ENCODE measurements at places on chromosomes 6 and 20.

DNA sequence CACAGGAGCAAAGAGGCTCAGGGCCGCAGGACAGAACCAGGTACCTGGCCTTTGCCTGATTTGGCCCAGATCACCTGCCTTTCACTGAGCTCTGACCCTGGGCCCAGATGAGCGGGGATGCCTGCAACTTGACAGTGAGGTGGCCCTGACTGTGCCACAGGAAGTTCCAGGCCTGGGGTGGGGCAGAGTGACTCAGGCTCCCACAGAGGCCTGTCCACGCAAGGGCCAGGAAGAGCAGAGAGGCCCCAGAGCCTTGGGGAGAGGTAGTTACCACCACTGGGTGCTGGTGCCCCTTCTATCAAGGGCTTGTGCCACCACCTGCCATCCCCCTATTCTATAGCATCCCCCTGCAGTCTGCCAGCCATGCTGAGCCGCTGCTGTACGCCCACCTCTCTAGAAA, 4.1 kb upstream of the NOL4L start:
- DNase-seq = no peak

DNA sequence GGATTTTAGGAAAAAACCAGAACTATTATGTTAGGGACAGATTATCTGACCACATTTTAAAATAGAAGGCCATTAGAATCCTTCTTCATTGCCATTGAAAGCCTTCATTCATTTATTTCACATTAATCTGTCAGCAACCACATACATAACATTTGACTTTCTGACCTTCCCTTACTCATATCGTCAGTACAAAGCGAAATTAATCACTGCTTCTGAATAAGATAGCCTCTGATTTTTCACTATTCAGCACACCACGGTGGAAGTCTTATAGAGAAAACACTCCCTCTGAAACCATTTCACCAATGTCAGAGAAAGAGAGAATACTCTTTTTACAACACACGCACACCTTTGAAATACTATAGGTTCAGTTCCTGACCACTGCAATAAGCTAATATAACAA, 442.5 kb upstream of the ID4 start:
- peak; percentile 57 for DNase-seq

- DNase-seq = no peak
These were observed 103.6 kb upstream of the SCGN start for GRCh38 chr6:25548451-25548850.

DNA sequence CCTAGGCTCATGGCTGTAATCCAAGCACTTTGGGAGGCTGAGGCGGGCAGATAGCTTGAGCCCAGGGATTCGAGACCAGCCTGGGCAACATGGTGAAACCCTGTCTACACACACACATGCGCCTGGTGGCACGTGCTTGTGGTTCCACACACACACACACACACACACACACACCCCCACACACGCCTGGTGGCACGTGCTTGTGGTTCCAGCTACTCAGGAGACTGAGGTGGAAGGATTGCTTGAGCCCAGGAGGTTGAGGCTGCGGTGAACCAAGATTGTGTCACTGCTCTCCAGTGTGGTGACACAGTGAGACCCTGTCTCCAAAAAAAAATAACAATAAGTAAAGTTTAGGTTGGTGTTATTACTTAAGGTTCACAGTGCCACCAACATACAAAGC, 165.8 kb downstream of the ZFAND3 start:
- no peak for DNase-seq

DNA sequence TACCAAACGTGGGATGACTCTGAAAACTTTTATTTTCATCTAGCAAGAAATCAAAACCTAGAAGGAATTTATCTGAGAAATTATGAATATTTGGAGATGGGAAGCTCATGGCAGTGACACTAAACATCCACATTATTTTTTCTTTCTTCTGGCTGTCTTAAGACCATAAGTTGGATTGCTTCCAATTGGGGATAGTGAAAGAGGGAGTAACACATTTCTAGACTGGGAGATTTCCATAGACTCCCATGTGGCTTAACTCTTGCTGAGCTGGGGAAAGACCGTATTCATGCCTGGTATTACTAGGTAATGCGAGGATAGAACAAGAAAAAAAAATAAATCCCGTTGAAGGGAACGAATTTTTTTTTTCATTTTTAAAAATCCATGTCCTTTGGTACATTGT, 120.0 kb downstream of the UTRN start:
- peak; percentile 15 for DNase-seq

DNA sequence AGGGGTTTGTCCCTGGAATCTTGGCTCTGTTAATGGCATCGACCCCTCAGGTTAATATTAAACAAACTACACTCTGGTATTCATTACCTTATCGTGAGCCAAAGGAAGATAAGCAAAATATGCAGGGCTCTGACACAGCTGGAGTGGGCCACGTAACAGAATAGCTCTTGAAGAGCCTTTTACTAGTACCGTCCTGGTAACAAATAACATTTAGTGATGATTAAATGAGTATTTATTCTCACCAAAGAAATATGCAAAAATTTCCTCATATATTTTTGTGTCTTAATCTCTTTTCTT, 20.1 kb upstream of the UTRN start:
- DNase-seq = no peak

GRCh38 chr20:39674842-39675241, 712.7 kb downstream of the DHX35 start:
- DNase-seq = no peak

DNA sequence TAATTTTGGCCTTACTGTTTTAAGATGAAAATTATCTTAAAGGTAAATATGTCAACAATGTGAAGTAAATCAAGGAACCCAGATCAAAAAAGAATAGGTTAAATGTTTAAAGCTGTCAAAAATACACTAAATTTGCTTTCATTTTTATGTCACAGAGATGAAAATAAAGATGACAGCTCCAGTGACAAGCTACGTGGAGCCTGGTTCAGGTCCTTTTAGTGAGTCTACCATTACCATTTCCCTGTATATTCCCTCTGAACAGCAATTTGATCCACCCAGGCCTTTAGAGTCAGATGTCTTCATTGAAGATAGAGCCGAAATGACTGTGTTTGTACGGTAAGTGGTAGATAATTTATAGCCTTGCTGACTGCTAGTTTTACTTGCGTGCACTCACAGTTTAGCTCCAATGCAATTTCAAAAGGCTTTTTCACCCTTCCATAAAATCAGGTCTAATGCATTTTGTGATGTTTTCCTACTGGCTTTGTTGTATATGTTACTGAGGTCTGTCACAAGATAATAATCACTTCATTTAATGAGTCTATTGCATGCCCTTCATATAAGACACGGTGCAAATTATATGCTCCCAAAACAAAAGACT, 1.9 kb downstream of the HEBP2 start:
- no peak for DNase-seq

DNA sequence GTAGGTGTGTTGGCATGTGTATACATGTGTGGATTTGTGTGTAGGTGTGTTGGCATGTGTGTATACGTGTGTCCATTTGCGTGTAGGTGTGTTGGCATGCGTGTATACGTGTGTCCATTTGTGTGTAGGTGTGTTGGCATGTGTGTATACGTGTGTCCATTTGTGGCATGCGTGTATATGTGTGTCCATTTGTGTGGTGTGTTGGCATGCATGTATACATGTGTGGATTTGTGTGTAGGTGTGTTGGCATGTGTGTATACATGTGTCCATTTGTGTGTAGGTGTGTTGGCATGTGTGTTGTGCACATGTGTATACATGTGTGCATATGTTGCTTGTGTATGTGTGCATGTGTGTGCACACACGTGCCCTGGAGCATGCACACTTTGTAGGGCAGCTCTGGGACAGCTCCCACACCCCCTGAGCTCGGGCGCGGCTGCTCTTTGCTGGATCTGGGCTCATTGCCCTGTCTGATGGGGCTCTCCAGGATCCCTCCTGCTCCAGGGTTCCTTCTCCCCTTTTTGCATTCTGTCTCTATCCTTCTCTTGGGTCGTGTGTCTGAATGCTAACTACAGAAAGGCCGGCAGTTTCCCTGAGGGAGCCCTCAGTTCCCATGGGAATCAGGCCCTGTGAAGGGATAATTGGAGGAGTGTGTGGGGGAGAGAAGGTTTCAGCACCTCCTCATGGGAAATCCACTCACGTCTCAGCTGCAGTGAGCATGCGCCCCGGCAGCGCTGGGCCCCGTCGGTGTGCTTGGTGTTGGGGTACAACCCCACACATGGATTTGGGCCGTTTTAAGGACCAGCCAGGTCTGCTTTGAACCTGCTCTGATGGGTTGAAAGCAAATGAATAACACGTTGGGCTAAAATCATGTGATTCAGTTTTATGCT, 102.0 kb downstream of the ERMARD start:
- no peak for DNase-seq

DNA sequence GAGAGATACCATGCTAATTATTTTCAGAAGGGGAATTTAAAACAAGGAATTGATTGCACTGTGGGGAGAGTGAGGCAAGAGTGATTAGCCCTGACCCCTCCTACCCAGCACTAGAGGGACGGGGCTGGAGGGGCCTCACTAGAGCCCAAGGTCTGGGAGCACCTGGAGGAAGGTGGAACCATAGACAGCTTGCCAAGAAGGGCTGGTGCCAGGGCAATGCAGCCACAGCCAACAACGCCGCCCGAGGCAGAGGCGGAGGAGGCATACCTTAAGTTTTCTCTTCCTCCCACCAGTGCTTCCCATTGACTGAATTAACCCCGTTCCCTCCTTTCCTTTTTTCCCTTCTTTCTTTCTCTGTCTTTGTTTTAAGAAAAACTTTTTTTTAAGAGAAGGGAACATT, 40.0 kb downstream of the IYD start:
- DNase-seq = no peak

- DNase-seq = no peak
These were observed 17.1 kb downstream of the GSTA2 start for GRCh38 chr6:52746213-52746612.

GRCh38 chr6:15176816-15177370, 69.0 kb upstream of the JARID2 start:
- DNase-seq = no peak

GRCh38 chr20:40810332-40811000, 121.4 kb upstream of the MAFB start:
- no peak for DNase-seq

- no peak for DNase-seq
These were observed 3.4 kb downstream of the KCNB1 start for GRCh38 chr20:49478754-49479689.

All from COLO829 (cell line).